Activated CD8-positive, alpha-beta memory T cell treated with anti-CD3 and anti-CD28 coated beads for 1 hour (primary cell): ENCODE measurements at places on chromosomes 4 and X.
A peak's percentile ranks its signal among the peaks of the same experiment; 100 is the strongest.

DNA sequence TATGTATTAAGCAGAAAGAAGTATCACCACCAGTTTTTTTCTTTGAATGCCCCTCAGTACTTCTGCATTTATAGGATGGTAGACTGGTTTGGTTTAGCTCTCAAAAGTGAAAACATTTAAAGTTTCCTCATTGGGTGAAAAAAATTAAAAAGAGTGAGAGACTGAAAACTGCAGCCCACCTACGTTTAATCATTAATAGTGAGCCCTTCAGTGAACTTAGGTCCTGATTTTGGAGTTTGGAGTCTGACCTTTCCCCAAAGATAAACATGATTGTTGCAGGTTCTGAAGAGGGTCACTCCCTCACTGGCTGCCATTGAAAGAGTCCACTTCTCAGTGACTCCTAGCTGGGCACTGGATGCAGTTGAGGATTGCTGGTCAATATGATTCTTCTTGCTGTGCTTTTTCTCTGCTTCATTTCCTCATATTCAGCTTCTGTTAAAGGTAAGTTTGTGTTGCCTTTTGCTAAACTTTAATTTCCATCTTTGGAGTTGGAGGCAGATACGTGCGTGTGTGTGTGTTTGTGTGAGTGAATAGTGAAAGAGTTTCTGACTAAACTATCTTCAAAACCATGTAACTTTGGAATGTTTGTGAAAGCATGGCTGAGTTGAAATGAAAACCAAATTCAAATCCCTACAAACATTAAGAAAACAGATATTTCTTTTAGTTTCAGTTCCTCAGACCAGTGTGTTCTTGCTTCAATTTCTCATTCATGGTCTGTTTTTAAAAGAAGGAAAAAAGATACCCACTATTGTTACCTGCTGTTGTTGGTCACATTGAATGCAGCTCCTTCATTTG, at the start of gene MTTP:
MTTP (plus strand) TSS at position 295 of the 795 bp plus-strand sequence; CDS start at position 381, 86 bp downstream.
- DNase-seq: no peak

GRCh38 chr4:183960046-183960420, 54.9 kb downstream of the STOX2 start:
- DNase-seq: no peak

DNA sequence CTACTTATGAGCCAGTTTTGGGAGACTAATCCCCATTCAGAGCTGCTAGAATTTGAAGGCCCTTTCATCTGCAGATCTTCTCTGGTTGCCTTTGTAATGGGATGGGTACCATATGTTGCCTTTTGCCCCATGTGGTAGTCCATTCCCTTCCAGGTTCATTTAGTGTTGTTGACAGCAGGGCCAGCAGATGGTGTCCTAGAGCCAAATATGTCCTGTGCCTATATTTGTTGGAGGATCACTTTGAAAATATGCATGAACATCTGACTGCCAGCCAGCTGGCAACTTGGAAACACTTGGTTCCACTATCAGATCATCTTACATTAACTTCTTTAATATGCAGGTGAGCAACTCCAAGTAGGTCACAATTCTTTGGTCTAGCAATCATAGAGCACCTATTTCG, 30.4 kb downstream of the CFAP299 start:
- no peak for DNase-seq

DNA sequence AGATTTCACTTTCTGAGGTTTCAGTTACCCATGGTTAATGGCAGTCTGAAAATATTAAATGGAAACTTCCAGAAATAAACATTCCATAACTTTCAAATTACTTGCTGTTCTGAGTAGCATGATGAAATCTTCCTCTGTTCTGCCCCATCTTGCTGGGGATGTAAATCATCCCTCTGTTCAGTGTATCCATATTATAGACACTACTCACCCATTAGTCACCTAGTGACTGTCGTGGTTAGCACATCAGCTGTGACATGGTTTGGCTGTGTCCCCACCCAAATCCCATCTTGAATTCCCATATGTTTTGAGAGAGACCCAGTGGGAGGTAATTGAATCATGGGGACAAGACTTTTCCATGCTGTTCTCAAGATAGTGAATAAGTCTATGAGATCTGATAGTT, 125.5 kb upstream of the GIMD1 start:
- no peak for DNase-seq

DNA sequence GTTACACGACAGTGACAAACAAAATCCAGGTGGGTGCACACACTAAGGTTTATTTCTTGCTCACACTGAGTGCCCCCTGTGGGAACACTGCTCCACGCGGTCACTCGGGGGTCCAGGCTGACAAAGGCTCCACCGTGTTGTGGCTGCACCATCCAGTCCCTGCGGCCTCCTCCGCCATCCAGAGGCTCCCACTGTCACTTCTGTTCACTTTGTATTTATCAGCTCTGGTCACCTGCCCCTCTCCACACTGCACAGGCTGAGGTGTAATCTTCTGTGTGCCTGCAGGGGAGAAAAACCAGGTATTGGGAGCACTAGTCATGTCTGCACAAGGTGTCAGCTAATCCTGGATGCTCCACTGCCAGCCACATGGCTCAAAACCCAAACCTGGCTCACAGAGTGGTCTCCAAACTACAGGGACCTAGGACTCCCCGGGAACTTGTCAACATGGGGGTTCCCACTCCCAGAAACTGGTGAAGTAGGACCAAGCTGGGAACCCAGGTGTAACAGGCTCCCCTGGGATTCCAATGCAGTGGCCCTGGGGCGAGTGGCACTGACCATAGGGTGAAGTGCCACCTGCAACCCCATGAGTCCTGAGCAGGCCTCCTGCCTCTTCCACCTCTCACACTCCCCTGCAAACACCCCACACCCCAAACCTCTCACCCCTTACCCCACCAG, 25.5 kb downstream of the HMX1 start:
- no peak for DNase-seq

- no peak for DNase-seq
Measured at GRCh38 chr4:13588954-13589353, 38.6 kb downstream of the BOD1L1 start.

- no peak for DNase-seq
Measured at GRCh38 chr4:15832523-15833451, 54.7 kb downstream of the CD38 start.

DNA sequence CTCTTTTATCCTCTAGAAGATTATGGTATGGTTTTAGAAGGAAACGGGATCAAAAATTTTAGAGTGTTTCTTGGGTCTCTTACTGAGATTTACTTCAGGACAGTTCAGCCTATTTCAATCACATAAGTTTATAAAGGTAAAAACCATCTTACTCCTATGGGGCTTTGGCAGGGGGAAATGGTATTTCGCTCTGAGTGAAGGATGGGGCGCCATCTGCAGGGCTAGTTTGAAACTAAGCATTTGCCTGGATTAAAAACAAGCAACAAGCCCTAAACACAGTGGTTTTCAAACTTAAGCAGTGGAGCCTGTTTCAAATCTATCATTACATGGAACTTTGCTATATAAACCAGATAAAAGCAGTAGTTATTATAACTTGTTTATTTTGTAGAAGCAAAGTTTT, 361.5 kb upstream of the FMR1 start:
- DNase-seq: no peak

DNA sequence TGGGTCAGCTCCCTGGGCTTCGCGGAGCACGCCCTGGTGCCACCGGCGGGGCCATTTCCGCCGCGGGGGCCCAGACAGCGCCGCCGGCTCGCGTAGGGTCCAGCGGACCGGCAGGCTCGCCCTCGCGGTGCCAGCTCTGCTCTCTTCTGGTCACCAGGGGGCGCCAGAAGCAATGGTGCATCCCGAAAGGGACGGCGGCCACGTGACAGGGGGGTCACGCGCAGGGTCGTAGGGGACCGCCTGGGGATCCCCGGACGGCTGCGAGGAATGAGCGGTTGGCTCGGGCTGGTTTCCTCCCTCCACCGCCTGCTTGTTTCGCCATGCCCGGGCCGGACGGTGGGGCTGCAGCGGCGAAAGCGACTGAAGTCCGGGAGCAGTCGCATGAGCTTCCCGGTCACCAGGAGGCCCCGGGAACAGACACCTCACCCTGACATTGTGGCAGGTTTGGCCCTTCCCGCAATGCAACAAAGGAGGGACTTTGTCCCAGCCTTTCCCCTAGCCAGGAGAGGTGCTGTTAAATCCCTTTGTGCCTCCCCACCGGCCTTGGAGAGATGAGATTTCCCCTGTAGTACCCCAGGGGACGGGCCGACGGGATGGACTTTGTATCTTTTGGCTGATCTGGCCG, 15.8 kb downstream of the ZCCHC12 start:
- DNase-seq: peak; percentile 17

- no peak for DNase-seq
Measured at GRCh38 chr4:41256131-41256739, 493 bp upstream of the UCHL1 start.

GRCh38 chr4:126465341-126465740, 1150.6 kb downstream of the FAT4 start:
- no peak for DNase-seq
